Uterus (tissue), 4 donors: ENCODE measurements at places on chromosomes 16 and 17.

DNA sequence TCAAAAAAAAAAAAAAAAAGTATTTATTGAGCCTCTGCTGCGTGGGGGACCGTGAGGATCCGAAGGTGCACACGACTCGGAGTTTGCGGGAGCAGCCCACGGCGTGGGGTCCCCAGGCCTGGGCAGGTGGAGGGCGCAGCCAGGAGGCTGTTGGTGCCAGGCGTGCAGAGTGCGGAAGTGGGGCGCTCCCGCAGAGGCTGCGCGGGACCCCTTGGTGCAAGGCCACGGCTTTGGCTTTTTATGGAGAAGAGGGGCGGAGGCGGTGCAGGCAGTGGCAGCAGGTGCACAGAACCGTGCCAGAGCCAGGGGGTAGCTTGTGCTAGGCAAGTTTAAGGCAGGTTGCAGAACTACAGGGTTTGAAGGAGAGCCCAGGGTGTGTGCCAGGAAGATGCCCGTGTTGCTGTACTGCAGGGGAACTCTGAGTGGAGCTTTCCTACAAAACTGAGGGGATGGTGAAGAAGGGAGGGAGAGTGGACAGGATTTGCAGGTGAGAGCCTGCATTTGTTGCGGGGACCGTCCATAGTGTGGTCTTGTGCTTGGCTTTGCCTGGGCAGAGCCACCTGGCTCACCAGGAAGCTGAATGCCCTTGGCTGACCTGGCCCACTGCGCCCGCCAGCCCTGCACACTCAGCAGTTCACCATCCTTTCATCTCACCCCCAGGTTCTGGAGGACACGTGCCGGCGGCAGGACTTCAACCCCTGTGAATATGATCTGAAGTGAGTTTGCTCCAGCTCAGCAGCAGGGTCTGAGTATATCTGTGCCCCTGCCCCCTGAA is 1.3 kb downstream of the ASPSCR1 start:
- no peak for DNase-seq

GRCh38 chr16:30434852-30435251 is 5.0 kb upstream of the DCTPP1 start:
- DNase-seq, result no peak

DNA sequence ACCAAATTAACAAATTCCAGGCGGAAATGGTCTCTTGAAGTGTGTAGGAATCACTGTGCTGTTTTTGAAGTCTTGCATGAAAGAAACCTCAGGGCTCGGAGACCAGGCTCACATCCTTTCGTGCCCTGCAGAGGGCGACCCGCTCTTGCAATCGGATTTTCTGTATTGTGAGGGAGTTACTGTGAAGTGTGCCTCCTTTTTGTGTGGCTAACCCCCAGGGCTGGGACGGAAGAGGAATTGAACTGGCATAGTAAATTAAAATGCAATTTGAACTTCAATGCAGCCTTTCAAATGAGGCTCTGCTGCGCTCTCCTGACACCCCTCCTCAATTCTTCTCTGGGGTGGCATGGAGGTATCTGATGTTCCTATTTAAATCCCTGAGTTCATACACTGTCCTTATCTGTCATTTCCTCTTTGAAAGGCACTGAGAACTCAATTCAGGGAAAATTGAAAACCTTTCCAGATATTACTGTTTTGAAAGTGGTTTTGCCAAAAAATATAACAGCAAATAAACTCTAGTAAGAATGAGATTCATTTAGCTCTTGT is 51.5 kb upstream of the MGAT5B start:
- no peak for DNase-seq

- DNase-seq, result no peak
These were observed 23.6 kb downstream of the ZNF469 start for GRCh38 chr16:88406096-88407041.

GRCh38 chr16:28549301-28549899 is 4.3 kb upstream of the SGF29 start:
- DNase-seq, result no peak

DNA sequence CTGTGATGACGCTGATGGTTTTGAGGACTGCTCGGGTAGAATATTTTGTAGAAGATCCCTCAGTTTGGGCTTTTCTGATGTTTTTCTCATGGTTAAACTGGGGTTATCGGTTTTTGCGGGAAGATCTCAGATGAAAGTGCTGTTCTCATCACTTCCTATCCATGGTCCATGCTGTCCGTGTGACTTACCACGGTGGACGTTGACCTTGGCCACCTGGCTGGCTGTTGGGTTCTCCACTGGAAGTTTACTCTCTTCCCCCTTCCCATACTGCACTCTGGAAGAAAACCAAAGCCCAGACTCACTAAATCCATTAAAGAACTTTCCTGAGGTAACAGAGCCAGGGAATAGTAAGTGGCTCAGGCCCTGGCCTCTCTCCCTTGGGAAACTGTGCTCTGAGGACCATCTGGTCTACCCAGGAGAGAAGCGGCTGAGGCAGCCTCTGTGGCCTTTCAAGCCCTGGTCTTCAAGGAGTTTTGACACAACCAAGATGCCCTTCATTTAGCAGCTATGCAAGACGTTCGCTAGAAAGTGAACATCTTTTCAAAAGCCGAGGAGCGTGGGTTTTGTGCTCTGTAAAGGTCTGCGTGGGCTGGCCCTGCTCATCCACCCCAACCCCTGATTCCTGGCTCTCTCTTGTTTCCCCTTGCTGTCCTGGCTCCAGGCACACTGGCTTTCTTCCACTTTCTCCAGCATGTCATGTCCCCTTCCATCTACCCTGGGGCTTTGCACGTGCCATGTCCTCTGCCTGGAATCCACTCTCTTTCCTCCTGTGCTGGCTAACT is 43.1 kb downstream of the IRF8 start:
- no peak for DNase-seq

DNA sequence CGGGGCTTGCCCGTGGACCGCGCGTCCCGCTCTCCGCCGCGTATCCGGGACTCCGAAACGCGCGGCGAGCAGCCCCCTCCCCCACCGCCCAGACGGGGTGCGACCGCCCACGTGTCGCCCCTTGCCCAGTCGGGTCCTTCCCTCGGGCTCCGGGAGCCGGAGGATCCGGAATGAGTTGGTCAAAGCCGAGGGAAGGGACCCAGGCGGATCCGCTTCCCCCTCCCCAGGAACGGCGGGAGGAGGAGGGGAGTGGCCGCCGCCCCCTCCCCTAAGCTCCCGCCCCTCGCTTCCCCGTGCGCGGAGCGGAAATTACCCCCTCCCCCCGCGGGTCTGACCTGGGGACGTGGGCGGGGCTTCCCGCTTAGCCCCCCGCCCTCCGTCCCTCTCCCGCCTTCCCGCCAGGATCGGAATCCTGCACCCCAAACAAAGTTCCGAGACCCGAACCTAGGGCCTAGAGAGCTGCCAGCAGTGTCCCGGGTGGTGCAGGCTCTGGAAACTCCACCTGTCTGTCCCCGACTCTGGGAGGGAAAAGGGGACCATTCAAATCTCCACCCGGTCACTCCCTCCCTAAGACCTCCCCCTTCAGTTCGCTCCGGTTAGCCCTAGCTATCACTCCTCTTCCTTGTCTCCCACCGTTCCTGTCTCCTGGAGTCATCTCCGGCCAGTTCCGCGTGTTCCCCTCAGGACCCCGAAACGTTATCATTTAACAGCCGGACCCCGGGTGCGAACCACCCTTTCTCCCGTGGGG is 1.0 kb upstream of the IGF2BP1 start:
- no peak for DNase-seq

DNA sequence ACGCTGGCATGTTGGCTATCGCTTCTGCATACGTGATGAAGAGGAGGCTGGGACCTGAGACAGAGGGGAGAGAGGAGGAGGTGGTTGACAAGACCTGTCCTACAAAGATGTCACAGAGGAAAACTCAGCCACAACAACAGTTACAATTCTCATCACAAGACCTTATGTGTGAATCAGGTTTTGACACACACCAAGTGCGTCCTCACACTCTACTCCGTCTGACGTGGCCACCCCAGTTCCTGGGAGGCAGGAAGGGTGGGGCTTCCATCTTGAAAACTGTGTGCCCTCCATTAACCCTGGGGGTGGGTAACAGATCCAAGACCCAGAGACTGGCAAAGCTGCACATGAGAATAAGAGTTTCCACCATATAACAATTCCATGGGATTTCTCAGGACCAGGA is 24.1 kb downstream of the SLC6A4 start:
- no peak for DNase-seq

- no peak for DNase-seq
These were observed 52.8 kb downstream of the CLEC19A start for GRCh38 chr16:19338335-19338734.
